ENCODE measurements at places on chromosomes 7 and 10. TPM values are rescaled to one million over a fixed set of nuclear protein-coding genes. Genes with fewer than 3 reads are reported as not detected.

Gene CALHM3
- not detected for total RNA-seq

Gene CALML3
- total RNA-seq: not detected

Gene PDZD8
- 36.0 TPM for total RNA-seq

Gene FKBP6
- total RNA-seq: not detected

Gene SUN1
- 200 TPM for total RNA-seq

Gene HKDC1
- total RNA-seq: not detected

Gene SPRN
- total RNA-seq: not detected

Gene STAG3
- 0.96 TPM for total RNA-seq

Gene CD36
- 114 TPM for total RNA-seq

- no peak for DNase-seq
Observed at GRCh38 chr10:6409971-6410643, 170.0 kb downstream of the PRKCQ start.

GRCh38 chr7:681551-682307 is 44.8 kb upstream of the DNAAF5 start:
- DNase-seq: peak; percentile 49

DNA sequence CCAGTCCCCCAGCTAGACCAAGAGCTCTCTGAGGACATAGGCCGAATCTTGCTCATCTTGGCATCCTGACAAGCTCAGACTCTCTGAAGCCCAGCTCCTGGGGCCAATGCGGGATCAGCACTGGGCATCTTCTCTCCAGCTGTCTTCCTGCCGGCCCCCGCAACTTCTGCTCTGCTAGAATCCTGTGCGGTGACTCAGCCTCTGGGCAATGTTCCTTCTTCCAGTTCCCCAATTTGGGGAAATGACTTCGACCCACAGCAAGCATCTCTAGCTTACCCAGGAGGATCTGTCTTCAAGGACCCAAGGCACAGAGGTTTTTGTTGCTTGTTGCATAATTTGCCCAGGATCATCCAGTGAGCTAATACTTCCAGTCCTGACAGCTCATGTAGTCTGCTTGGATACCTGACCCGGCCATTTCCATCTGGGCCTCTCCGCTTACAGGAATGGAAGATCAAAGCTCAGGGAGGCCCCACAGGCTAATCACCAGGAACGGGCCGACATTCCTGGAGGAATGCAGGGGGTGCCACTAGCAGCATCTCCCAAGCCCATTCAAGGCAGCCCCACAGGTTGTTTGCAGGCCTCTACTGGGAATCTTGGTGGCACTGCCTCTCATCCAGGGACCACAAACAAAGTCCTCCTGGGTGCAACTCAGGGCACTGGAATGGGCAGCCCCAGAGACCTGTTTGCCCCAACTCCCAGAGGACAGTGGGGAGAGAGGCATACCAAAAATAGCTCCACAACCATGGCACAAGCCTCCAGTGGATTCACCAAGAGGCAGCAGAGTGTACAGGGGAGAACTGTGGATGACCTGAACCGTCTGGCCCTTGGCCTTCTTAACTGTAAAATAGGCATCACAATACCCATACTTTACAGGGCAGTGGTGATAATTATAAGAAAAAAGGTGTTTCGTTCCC is 151.9 kb downstream of the NEURL1 start:
- DNase-seq: peak; percentile 93

DNA sequence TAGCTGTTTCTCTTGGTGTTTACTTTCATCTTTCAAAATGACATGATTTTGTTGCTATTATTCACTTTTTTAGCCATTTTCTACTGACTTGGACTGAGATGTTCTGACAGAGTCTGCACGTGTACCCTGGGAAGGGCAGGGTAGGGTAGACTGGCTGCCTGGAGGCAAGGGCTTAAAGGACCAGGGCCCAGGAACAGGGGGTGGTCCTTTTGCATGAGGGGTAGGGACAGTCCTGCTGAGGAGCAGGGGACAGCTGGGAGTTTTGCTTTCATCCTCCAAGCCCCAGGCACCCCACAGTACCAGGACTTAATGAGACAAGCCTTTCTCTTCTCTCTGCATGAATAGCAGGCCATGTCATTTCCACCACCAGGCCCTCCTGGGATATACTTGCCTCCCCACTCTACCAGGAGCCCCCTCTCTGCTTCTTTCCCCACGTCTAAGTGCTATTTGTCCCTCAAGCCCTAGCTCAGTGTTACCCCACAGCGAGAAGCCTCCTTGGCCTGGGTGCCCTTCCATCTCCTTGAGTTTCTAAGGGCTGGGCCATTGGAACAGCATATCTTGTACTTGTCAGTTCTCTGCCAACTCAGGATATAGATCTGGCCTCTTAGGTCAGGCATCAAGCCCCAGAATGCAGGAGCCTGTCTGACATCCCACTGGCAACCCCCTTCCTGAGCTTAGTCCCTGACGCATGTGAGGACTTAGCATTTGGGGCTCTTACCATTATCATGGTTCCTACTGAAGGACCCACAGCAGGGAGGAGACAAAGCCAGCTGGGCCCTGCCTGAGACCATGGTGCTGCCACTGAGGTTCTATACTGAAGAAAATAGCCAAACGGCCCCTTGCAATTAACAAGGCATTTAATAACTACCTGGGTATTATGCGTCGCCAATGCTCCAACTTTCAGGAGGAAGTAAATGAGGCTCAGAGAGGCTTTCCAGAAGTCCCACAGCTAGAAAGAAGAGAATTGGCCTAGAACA is 78.4 kb upstream of the UNC5B start:
- no peak for DNase-seq

DNA sequence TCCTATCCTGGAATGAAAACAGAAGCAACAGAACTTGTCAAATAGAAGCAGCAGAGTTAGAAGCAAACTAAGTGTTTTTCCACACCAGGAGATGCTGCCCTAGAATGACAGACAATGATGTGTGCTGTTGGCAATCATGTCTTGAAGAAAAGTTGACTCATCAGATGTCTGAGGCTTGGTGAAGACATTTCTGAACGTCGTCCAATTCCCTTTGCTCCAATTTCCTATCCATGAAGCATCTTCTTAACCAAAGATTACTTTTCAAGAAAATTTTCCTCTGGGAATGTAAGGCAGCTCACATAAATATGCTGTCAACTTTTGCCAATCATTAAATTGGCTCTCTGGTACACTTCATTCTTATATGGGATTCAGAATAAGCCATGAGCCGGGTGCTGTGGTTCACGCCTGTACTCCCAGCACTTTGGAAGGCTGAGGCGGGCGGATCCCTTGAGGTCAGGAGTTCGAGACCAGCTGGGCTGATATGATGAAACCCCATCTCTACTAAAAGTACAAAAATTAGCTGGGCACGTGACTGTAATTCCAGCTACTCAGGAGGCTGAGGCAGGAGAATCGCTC is 34.6 kb downstream of the MALSU1 start:
- DNase-seq: no peak

DNA sequence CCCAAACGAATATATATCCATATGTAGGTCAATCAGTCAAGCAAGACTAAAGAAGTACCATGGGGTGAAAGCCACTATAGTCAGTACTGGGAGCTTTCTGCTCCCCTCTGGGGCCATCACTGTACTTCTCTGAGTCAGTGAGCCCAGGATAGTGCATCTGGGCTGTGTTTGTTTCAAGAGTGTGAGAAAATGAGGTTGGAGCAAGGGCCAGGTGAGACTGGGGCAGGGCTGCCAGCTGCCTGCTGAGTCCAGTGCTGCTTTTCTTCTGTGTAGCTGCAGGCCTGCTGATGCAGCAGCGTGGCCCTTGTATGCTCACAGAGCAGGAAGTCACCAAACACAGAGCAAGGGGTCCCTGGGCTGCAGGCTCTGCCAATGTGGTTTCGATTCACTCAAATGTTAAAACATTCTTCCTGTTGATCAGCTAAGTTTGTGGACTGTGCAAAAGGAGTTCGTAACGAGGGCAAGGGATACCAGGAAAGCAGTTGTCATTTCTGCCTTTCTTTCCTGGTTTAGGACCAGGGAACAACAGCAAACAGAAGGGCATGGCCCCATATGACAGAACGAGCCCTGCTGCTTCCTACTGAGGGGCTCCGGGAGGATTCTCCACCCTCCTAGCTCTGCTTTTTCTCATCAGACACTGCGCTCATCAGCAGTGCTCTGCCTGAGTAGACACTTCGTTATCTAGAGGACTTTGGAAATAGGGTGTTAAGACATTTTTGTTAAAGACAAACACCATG is 65.4 kb upstream of the TNS3 start:
- DNase-seq: no peak

DNA sequence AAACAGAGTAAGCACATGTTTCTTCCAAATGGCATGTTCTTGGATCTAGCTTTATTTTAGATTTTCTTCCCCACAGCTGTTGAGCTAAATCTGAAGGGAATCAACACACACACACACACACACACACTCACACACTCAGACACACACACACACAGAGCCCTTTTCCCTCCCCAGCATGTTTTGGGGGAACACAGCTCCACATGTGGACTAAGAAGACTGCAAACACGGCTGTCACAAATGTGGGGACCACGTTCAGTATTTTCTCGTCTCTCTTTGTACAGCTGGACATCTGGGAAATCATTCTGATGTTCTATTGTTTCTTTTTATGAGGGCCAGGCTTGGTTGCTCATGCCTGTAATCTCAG is 116.3 kb downstream of the ABLIM1 start:
- no peak for DNase-seq

- no peak for DNase-seq
Observed at GRCh38 chr10:61804414-61804813, 97.1 kb upstream of the ARID5B start.

- no peak for DNase-seq
Observed at GRCh38 chr7:66542049-66542448, 86.6 kb upstream of the KCTD7 start.

- peak; percentile 7 for DNase-seq
Observed at GRCh38 chr10:133130602-133131001, 29.4 kb upstream of the KNDC1 start.

DNA sequence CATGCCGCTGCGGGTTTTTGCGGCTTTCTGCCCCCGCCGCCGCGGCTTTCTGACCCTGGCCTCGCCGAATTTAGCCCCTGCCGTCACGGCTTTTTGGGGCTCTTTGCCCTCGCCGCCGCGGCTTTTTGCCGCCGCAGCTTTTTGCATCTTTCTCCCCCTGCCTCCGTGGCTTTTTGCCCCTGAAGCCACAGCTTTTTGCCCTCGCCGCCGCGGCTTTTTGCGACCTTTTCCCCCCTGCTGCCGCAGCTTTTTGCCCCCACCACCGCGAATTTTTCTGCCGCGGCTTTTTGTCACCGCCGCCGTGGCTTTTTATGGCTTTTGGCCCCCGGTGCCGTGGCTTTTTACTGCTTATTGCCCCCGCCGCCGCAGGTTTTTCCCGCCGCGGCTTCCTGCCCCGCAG is 636.5 kb downstream of the ZNF716 start:
- peak; percentile 62 for DNase-seq

DNA sequence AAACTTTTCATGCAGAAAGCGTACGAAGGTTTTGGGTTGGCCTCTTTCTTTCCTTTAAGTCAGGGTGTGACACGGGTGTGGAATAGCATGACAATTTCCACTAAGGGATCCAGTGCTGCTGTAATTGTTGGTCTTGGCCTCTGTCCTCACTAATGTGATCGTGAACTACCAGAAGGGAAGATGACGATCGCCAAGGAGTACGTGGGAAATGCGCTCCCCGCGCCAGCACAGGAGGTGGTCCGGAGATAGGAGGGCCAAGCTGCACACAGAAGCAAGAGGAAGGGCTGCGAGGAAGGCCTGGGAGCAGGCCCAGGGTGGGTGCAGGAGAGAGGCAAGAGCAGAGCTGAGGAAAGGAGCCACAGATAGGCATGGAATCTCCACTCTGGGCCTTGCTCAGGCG is 79.7 kb upstream of the PODXL start:
- DNase-seq: no peak

GRCh38 chr7:85897967-85898366 is 711.1 kb upstream of the SEMA3D start:
- no peak for DNase-seq

DNA sequence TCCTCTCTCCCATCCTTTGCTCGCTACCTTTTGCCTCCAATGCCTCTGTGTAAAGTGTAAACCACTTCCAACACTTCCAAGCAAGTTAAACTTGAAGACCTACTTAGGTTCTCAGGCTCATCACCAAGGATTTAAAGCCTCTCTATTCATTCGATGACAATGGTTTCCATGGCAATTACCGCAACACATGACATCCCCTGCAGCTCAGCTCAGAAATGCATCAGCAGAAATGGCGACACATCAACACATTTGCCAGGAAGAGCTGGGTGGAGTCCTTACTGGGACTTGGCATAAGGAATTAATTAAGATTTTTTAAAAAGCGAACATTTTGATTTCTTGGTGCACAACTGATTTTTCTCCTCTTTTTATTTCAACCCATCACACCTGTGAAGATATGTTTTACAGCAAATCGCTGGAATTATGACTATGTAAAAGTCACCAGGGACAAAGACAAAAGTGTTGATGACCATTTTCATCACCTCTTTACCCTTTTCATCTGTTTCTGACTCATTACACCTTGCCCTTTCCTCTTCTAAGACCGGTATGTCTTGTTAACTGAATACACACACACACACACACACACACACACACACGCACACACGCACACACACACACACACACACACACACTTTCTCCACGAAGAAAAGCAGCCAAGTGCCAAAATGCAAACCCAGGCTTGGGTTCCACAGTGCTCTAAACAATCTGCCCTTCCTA is 453.4 kb upstream of the CELF2 start:
- DNase-seq: no peak

GRCh38 chr10:107442035-107442505 is 277.6 kb upstream of the SORCS1 start:
- no peak for DNase-seq

DNA sequence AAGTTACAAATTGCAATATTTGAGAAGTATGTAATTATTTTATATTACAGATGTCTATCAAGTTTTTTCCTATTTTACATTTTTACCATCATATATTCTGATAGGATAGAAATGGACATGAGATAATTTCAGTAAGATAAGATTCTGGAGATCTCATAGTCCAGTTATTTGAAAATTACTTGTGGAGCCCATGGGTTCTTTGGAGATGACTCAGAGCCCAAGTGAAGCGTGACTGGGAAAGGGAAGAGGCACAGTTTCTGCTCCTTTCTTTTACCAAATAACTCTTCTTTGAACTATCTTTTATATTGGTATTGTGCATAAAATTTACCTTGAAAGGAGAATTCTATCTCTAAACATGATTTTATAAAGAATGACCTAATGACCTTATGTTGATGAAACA is 2.4 kb downstream of the CD36 start:
- no peak for DNase-seq

DNA sequence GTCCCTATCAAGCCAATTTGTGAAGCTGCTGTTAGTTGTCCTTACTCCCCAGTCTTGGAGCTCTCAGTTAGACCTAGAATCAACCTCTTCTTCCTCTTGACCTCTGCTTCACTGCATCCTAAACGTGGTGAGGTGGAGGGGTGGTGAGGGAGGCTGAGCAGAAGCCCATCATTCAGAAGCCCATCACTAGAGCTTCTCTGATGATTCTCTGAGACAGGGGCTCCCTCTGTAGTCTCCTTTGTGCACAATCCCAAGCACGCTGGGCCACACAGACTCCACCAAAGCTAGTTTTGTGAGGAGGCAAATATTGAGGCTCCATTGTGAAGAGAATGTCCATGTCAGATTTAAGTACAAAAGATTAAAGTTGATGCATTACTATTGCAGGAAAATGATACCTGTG is 163.8 kb upstream of the PRSS1 start:
- no peak for DNase-seq

GRCh38 chr10:73950155-73950948 is 39.4 kb downstream of the PLAU start:
- DNase-seq: no peak

Measured in aorta (tissue), 5 donors.